Astrocyte of the cerebellum (primary cell): ENCODE measurements at places on chromosomes 7 and 10.
A peak's percentile ranks its signal among the peaks of the same experiment; 100 is the strongest.

- no peak for DNase-seq
These were observed 28.3 kb upstream of the GNA12 start for GRCh38 chr7:2872296-2872874.

DNA sequence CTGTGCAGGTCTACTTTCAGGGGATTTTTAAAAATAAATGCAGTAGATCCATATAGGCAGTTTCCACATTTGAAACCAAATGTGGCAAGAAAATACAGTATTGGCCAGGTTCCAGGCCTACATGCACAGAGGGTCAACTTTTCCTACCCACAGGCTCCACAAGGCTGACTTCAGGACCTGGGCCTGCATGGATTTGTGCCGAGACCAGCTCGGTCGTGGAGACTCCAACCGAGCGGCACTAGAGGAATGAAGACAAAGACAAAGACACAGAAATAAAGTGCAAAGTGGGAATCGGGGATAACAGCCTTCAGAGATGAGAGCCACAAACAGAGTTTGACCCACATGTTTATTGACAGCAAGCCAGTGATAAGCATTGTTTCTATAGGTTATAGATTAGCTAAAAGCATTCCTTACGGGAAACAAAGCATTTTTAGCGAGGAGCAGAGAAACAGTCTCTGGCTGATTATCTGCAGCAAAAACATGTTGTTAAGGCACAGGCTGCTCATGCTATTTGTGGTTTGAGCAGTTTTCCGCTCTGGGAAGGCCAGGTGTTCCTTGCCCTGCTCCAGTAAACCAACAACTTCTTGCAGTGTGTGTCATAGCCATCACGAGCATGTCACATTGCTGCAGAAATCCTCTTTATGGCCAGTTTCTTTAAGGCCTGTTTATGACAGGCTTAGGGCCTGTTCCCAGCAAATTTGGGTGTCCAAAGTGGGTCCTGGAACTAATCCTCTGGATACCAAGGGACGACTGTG, 52.6 kb downstream of the ZNF37A start:
- DNase-seq, result no peak

DNA sequence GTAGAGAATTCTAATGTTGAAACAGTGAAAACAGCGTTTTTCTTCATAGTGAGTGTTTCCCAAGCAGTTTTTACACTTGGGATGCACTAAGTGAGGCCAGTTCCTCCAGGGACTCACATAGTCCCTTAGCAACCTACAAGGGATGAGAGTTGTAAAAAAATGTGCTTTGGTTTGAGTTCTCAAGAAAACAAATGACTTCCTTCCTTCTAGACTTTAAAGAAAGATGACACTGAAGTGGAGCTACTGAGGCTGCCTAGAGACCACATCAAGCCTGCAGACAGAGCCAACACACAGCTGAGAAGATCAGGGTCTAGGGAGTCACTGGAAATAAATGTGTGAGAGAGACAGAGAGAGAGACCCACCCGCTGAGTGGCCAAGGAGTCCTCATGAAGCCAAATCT, 264.4 kb downstream of the TNS3 start:
- DNase-seq, result no peak

GRCh38 chr7:132742189-132742612, 165.9 kb upstream of the PLXNA4 start:
- DNase-seq, result peak; percentile 76

- no peak for DNase-seq
These were observed 42.1 kb downstream of the CFAP46 start for GRCh38 chr10:132900211-132900756.

DNA sequence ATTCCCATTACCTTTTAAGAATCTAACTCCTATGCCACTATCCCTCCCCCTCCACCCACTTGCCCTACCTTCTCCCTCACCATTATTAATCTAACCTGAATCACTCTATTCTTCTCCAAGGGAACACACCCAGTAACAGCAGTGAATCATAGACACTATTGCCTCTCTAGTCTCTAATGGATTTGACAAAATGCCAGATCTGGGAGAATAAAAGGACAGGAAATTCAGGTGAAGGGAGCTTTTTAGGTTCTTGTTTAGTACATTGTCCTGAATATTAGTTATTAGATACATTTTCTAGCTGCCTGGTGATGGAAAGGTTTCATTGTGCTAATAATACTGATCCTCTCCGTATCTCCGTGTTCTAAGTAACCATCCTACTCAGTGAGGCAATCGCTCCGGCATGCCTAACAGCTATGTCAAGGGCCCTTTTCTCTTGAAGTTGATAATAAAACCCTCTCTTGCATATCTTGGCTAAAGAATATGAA, 4.1 kb upstream of the SFR1 start:
- DNase-seq, result no peak

DNA sequence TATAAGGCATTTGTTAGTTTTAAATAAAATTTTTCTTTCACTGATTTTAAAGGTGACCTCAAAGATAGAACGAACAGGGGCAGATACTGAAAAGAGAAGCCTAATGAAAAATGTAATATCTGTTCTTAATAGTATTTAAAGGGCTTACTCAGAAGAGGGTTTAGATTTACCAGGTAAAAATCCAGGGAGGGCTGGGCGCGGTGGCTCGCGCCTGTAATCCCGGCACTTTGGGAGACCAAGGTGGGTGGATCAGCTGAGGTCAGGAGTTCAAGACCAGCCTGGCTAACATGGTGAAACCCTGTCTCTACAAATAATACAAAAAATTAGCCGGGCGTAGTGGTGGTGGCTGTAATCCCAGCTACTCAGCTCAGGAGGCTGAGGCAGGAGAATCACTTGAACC, 108.3 kb upstream of the CNTNAP2 start:
- DNase-seq, result no peak

DNA sequence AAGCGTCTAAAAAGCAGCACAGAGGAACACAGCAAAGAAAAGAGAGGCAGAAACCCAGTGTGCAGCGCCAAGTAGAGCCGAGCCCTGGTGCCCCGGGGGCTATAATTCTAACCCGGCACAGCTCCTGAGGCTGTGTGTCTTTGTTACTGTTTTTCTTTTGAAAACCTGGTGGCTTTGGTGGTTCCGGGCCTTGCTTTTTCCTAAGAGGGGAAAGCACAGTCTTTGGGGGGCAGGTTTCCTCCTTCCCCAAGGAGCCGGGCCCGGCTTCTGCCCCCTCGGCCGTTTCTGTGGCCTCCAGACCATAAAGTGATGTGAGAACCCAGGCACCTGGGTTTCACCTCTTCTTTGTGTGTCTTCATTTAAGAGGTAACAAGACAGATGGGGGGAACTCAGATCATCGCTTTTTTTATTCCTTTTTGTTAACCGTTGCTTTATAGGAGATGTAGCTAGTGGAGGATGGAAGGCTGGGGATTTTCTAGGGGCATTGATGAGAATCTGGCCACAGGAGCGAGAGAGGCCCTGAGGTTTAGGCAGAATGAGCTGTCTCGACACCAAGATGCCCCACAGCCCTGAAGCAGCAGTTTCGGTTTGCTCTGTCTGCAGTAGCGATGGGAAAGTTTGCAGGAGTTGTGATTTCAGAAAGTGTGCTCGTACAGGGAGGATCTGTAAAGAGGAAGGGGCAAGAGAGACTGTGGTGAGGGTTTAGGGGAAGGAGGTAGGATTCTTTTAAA, 367.8 kb upstream of the GALNT17 start:
- no peak for DNase-seq

- no peak for DNase-seq
These were observed 51.7 kb downstream of the HABP2 start for GRCh38 chr10:113604572-113604971.

DNA sequence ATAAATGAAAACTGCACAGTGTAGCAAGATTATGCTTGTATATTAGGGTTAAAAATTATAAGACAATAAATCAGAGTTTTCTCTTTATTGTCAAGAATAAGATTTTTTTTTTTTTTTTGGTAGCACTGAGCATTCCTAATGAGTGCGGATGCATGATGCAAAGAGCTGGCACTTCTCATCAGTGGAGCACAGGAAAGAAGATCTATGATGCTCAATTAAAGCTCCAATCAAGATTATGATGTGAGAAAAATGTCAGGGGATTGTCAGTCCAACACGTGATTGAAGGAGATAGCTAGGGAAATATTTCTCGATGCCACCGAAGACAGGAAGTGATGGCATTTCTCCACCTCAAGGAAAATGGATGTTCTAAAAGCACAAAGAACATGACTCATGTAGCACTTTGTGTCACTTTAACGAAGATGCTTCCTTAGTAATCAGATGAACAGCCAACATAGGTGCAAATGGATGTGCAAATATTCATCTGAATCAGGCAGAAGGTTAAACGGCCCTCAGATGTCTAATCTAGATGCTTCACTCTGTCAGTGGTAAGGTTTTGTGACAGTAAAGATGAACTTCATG, 240.9 kb downstream of the THSD7A start:
- DNase-seq, result no peak

DNA sequence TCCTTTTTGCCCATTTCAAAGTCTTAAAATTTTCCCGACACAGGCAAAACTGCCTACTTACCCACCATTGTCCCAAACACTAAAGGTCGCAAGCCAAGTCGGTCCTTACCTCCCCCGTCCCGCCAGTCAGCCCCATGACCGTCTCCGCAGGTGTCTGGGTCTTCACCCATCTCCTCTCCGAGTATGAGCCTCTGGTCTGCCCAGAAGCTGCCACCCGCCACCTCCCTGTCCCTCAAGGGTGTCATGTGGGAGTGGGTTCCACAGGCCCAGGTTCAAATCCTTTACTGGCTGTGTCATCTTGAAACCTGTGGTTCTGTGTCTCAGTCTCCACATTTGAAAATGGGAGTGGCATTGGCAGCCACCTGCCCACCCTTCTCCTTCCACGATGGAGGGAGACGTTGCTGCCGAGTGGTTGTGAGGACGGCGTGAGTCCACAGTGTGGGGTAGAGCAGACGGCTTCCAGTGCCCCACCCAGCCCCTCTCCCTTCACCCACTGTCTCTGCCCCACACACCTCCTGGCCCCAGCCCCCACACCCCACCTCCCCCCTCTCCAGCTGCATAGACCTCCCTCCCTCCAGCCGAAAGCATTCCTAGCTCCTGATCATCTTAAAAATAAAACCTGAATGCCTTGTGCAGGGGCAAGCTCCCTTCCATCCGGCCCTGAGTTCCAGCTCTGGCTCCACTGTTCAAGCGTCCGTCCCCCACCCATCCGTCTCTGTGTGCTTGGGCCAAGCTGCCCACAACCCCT, 35.3 kb downstream of the FOXL3 start:
- DNase-seq, result no peak

GRCh38 chr10:44193567-44194220, 191.2 kb downstream of the CXCL12 start:
- DNase-seq, result no peak

DNA sequence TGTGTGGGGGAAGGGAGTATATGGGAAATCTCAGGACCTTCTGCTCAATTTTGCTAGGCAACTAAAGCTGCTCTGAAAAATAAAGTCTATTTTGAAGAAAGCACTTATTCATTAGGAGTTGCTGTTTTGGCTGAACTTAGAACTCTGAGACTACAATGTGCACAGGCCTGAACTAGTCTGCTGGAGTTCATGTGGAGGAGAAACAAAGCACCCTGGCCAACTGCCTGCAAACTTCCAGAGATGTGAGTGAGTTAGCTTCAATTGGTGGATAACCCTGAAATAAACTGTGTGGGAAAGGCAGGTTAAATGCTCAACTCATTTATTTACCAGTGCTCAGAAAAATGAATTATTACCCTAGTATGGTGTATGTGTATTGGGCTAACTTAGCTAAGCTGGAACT, 17.3 kb upstream of the FAM241B start:
- no peak for DNase-seq
